Activated CD4-positive, alpha-beta T cell treated with anti-CD3 and anti-CD28 coated beads, Interleukin-2, amount 10 ng/mL, durations not matched to agents 7 days and 5 days (primary cell): ENCODE measurements at places on chromosomes 11 and 22. TPM values are rescaled to one million over a fixed set of nuclear protein-coding genes. Genes with fewer than 3 reads are reported as not detected.

Gene CHRM4
- total RNA-seq: 0.31 TPM

Gene EED
- total RNA-seq: 50.3 TPM

Gene OR52N4
- 1.1 TPM for total RNA-seq

Gene NUMA1
- total RNA-seq: 227 TPM

Gene SLC22A12
- not detected for total RNA-seq

Gene FAM118B
- 11.9 TPM for total RNA-seq

Gene C1QTNF4
- not detected for total RNA-seq

Gene ROM1
- total RNA-seq: 1.0 TPM

Gene MS4A15
- total RNA-seq: not detected

Gene POU2F3
- not detected for total RNA-seq

Gene C11orf42
- not detected for total RNA-seq

Gene PI4KA
- 103 TPM for total RNA-seq

Gene ST14
- not detected for total RNA-seq
